ENCODE measurements at places on chromosomes 1 and 21.
A peak's percentile ranks its signal among the peaks of the same experiment; 100 is the strongest.

DNA sequence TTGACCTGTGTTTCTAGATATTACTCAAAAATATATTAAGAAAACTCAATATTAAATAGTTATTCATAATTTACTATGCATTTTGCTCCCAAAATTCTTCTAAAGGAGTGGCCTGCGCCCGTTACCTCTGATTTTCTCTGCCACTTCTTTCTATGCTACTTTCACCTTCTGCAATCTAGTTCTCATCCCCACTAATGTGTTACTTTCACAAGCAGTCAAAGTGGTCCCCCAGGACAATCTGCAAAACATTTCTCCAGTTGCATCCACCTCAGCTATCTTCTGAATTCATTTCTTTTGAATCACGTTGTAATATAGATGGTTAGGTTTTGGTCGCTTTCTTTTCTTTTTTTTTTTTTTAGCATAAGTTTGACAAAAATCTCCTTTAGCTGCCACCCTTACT, 13.4 kb downstream of the INSL5 start:
- no peak for DNase-seq

GRCh38 chr1:168735974-168736373, 7.0 kb upstream of the DPT start:
- DNase-seq, result no peak

GRCh38 chr1:155015527-155016230, 13.1 kb downstream of the ZBTB7B start:
- DNase-seq, result no peak

DNA sequence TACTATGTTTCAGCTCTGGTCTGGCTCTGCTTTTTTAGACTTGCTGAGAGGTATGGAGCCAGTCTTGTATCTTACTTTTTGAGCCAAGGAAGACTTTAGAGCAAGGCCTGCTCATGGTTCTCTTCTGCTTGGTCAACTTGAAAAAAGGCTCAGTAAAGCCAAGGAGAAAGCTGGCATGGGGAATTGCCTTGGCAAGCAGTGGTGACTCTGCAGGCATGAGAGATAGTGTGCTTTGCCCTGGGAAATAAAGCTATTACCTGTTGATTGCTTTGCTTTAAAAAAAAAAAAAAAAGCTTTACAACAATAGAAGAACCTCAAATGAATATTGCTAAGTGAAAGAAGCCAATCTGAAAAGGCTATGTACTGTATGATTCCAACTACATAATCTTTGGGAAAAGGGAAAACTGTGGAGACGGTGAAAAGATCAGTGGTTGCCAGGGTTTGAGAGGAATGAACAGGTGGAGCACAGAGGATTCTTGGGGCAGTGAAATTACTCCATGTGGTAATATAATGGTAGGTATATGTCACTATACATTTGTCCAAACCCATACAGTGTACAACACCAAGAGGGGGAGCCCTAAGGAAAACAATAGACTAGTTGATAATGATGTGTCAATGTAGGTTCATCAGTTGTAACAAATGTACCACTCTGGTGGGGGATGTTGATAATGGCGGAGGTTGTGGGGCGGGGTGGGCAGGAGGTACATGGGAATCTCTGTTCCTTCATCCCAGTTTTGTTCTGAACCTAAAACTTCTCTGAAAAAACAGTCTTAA, 87.6 kb downstream of the HMCN1 start:
- DNase-seq, result no peak

DNA sequence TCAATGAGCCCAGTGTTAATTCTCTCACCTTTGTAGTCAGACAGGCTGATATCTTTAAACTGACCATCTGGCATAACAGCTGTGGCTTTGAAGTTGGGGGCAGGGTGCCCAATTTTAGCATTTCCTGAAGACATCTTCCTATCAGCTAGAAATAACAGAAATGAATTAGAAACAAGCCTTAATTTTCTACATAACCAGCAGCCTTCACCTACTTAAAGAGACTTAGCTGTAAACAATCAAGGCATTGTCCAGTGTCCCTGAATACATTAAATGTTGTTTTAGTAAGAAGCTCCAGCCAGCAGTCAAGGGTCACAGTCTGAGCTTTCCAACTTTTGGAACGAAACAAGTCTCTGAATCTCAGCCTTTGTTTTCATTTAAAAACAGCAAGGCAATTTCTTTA, 2.8 kb downstream of the PRDX1 start:
- no peak for DNase-seq

DNA sequence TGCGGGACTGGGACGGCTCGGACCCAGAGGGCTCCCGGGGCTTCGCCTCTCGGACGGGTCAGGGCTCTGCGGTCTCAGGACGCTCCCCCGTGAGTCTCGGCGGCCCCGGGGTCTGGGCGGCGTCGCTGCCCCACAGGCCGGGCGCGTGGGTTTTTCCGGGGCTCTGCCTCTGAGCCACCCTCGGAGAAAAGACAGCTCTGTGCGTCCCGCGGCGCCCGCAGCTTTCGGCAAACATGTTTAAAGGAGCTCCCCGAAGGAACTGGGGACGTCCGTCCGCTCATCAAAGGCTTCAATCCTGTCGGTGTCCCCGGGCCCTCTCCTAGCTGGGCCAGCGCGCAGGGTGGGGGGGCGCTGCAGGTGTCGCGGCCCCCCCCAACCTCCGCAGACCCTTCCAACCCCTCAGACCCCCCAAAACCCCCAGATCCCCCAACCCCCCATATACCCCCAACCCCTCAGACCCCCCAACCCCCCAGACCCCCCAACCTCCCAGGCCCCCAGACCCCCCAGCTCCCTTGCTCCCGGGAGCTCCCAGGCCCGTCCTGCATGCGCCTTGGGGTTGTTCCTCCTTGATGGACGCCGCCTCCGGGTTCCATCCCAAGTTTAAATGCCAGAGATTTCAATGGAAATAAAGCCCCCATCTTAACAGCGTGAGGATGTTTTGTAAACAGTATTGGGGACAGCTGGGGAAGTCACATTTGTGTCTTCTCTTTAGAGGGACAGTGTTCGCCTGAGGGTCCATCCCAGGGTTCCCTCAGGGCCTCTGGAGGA, 996 bp upstream of the C1orf159 start:
- DNase-seq, result no peak

- DNase-seq, result no peak
Observed at GRCh38 chr1:221449194-221449593, 292.7 kb downstream of the DUSP10 start.

DNA sequence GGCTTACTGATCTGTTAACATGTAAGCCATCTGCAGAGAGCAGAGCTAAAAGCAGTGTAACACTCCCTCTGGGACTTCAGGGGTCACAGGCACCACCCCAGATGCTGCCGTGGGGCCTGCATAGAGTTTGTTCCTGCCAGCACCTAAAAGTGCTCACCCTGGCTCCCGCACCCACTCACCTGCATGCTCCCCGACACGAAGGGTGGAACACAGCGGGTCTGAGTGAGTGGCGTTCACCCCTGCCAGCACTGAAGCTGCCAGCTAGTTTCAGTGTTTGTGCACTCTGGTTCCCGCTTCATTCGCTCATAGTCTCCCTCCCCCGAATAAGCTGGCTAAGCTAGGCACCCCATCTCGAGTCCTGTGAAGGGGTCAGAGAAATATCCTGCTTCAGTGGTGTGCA, 1681.0 kb downstream of the NCAM2 start:
- no peak for DNase-seq

GRCh38 chr1:30043731-30044408, 679.5 kb downstream of the MATN1 start:
- DNase-seq, result no peak

- DNase-seq, result no peak
Observed at GRCh38 chr1:68191717-68192116, 40.6 kb downstream of the WLS start.

DNA sequence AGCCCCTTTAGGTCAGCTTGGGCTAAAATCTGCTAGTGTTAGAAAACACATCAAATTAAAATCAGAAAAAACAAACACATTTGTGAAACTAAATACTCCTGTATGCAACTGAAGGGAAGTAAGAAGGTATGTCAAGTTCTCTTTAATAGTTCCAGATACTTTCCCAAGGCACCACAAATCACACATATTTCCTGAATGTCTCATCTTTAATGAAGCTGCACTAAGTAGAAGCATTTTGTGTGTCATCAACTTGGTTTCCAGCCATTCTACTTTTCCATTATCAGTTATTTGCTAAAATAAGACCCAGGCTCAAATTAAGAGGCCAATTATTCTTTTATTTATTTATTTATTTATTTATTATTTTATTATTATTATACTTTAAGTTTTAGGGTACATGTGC, 34.7 kb downstream of the CRB1 start:
- peak; percentile 63 for DNase-seq

DNA sequence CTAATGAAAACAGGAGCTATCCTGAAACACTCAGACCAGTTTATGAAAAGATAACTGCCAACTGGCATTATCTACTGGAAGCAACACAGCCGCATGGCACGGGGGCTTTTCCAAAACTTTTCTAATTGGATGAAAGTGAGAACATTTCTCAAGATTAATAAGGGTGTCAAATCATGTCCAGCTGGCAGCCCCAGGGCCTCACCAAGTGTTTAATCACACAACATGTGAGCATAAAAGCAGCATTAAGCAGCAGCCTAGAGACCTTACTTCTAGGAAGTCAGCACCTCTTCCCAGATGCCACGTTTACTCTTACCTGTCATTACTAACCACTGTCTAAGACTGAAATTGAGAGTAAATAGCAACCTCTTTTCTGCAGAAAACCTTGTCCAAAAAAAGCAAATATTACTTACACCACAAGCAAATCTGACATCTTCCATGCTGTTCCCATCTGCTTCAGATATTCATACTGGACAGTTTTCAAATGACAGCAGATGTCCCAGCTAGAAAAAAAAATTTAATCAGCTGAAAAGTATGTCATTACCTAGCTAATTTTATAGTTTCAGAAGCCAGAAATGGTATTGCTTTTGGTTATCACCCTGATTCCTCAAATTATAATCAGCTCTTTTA, 341.5 kb upstream of the ZP4 start:
- DNase-seq, result no peak

DNA sequence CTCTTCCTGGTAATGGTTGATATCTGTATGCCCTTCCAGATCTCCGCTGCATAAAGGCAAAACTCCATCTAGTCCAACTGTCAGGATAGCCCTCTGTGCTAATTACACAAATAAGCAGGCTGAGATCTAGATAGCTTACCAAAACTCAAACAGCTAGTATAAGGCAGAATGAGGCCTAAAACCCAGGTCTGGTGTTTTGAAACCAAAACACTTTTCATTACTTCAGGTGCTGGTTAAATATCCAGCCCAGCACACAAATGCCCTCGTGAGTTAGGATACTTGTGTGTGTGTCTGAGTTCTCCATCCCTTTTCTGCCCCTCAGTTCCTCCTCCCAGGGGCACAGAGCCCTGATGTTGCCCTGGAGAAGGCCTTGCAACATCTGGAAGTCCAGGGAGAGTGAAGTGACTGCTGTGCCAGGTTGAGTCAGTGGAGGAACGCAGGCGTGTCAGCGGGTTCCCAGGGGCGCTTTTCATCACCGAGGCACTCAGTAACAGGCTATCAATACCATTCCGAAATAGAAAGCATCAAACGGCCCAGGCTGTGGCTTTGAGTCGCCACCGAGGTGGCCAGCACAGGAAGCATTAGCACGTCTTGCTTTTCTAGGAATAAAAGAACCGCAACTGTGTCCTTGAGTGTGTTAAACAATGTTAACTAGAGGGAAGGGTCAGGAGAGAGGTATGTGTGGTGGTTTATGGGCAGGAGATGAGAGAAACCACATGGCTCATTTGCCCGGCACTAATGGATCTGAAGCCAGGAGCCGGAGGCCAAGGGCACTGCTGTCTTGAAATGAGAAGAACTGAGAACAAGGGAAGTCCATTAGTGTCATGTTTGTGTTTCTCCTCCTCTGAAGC, 90.7 kb upstream of the WLS start:
- DNase-seq, result peak; percentile 37

DNA sequence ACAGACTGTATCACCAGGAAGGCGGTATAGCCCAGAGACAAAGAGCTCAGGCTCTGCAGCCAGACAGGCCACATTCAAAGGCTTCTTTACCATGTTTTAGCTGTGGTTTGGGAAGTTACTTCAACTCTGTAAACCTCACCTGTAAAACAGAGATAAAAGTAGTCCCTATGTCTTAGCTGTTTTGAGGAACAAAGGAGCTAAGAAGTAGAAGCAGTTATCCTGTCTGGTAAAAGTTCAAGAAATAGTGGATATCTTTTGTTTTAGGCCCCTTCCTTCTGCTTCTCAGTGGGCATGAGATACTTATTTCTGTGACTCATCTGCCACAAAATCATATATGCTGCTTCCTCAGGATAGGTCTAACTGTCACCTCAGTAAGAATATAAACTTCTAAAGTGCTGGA, 6.5 kb downstream of the CD34 start:
- DNase-seq, result no peak

- DNase-seq, result no peak
Observed at GRCh38 chr1:59570524-59570923, 244.2 kb upstream of the HOOK1 start.

DNA sequence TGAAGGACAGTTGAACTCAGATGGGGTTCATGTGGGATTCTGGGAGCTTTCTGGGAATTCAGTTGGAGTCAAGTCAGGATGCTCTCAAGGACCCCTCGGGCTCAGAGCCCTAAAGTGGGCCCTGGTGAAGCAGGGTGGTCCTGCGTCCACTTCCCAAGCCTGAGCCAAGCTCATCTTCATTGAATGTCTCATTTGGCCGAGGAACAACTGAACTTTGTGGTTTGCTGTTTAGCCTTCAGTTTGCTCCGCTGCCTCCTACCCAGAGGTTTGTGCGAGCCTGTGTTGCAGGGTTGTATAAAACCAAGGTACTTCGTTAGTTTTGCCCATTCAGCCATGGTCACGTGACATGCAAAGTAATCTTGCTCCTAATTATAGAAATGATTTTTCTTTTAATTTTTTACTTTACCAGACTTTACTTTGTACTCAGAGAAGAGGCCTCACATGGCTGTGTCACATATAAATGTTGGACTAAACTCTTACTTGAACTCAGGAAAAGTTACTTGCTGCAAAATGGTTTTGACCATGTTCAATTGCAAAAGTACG, 49.7 kb downstream of the B3GALT5 start:
- DNase-seq, result no peak

Data from fibroblast of skin of scalp (primary cell).